ENCODE measurements at places on chromosomes 7 and 10. TPM values are rescaled to one million over a fixed set of nuclear protein-coding genes. Genes with fewer than 3 reads are reported as not detected.
A peak's percentile ranks its signal among the peaks of the same experiment; 100 is the strongest.

Gene C1GALT1
- 37.7 TPM for total RNA-seq

Gene LIPK
- not detected for total RNA-seq

Gene HOXA11
- not detected for total RNA-seq

Gene HNRNPA2B1
- 146 TPM for total RNA-seq

Gene CYP3A5
- total RNA-seq, result 1.6 TPM

Gene CFAP46
- total RNA-seq, result 1.9 TPM

Gene TMEM270
- not detected for total RNA-seq

Gene CUBN
- total RNA-seq, result 2.3 TPM

Gene SEC31B
- 3.7 TPM for total RNA-seq

Gene UCN3
- not detected for total RNA-seq

Gene VKORC1L1
- total RNA-seq, result 31.7 TPM

Gene DEPP1
- total RNA-seq, result 3.1 TPM

Gene VSTM4
- 2.3 TPM for total RNA-seq

Gene HTR5A
- total RNA-seq, result 0.62 TPM

Gene VAX1
- total RNA-seq, result 1.2 TPM

- DNase-seq, result peak; percentile 38
Observed at GRCh38 chr7:142632271-142633134, 116.8 kb upstream of the PRSS1 start.

GRCh38 chr10:62742536-62743061 is 61.9 kb upstream of the ADO start:
- no peak for DNase-seq

GRCh38 chr7:116087291-116087690 is 56.7 kb upstream of the TFEC start:
- no peak for DNase-seq

- DNase-seq, result no peak
Observed at GRCh38 chr7:128887169-128888038, 23.1 kb downstream of the KCP start.

DNA sequence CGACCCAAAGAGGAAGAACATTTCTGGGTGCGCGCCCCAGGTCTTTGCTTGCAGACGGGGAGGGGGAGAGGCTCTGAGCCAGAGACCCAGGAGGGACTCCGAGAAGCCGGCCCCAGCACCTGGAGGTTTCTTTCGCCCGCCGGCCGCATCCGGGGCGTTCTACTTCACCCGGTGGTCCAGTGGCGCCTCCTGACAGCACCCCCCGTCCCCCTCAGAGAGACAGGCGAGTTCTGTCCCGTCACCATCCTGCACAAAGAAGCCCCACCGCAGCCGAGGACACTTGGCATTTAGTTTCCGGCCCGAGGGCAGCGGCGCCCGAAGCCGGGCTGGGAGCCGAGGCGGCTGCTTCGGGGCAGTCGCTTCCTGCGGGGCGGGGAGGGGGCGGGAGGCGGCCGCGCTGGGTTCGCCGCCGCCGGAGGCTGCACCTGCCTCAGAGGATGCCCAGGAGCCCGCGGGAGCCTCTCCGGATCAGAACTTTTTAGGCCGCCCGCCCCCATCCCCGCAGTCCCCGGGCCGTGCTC is at the start of gene TMEM178B:
Gene TMEM178B (plus strand): TSS at position 424 of the 521 bp plus-strand sequence.
- DNase-seq, result no peak

GRCh38 chr7:54111814-54112511 is 430.2 kb upstream of the VSTM2A start:
- DNase-seq, result no peak

GRCh38 chr7:135966341-135967043 is 10.7 kb downstream of the MTPN start:
- no peak for DNase-seq

GRCh38 chr7:11428877-11429581 is 403.0 kb downstream of the THSD7A start:
- DNase-seq, result no peak

DNA sequence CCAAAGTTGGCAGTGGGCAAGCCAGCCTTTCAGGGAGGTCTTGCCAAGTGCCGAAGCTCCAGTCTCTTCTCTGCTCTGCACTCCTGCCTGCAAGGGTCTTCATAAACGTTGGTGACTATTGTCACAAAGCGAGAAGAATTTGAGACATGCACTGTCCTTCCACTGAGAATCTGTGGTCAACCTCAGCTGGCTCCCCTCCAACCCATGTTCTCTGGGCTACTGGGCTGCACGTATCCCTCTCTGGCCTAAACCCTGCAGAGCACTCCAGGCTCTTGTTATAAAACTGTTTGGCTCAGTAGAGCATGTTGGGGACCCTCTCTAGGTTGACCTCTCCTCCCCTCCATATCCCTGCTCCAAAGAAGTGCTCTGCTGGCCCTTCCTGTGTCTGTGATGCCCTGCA is 260.4 kb upstream of the NFE2L3 start:
- no peak for DNase-seq

GRCh38 chr10:48819783-48820182 is 119.9 kb downstream of the LRRC18 start:
- no peak for DNase-seq

DNA sequence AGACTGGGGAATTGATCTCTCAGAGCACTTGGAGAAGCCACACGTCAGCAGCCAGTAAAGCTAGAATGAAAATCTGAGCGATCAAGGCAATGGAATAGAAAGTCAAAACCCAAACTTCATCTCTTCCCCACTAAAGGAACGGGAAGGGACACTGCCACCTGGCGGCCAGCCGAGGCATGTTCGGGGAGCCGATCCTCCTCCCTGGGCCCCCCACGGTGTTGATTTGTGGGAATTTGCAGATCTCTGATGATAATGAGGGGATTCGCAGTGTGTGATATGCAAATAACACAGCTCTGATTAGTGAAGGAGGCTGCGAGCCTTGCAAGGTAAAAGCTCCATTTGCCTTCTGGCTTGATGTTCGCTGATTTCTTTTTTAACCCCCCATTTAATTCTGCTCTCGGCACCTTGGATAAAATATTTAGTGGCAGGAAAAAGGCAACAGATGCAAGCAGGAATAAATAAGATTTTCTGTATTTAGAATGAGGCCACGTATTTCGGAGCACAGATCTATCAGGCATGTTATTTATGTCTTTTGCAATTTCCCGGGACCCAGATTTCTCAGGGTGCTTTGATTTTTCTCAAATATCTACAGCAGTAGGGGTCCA is 258.6 kb downstream of the PAXIP1 start:
- peak; percentile 28 for DNase-seq

GRCh38 chr10:22761569-22762220 is 47.3 kb upstream of the PIP4K2A start:
- peak; percentile 61 for DNase-seq

- DNase-seq, result no peak
Observed at GRCh38 chr7:2515424-2516193, 4.0 kb upstream of the LFNG start.

DNA sequence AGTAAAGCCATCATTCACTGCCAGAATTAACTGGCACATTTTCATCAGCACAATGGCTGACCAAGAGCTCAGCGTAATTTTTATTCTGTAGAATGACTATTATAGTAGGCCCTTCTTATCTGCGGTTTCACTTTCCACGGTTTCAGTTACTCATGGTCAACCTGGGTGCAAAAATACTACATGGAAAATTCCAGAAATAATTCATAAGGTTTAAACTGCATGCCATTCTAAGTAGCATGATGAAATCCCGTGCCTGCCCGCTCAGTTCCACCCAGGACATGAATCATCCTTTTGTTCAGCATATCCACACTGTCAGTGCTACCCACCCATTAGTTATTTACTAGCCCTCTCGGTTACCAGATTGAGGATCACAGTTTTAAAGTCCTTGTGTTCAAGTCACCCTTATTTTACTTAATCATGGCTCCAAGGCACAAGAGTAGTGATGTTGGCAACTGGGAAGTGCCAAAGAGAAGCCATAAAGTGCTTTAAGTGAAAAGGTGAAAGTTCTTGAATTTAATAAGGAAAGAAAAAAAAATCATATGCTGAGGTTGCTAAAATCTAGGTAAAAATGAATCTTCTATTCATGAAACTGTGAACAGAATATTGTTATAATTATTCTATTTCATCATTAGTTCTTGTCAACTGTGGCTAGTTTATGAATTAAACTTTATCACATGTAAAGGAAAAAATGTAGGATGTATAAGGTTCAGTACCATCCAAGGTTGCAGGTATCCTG is 204.9 kb downstream of the DOCK4 start:
- DNase-seq, result no peak

DNA sequence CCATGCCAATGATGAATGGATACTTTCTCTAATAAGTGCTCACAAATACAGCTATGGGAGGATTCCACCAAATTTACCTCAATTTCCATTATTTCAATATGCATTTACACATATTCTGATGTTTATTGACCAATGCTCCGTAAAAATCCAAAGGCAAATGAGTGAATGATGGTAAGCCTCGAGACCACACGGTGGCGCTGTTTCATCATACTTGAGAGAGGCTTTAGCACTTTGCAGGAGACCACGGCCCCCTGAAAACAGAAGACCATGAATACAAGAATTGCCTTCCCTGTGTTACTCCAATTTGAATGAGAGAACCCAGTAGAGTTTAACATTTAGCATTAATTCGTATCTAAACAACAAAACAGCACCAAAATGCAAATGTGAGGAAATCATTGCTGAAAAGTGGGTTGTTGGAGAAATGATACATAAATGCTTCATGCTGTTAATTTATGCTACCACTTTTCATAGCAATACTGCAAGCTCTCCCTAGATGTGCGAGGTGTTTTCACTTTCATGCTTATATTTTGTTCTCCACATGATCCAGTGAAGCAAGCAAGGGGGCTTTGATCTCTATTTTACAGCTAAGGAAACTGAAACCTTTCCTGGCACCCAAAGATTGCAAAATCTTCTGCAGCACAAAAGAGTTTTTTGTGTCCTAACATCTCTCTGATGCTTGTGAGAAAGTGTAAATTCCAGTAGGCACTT is 35.4 kb downstream of the TRIL start:
- DNase-seq, result peak; percentile 16

DNA sequence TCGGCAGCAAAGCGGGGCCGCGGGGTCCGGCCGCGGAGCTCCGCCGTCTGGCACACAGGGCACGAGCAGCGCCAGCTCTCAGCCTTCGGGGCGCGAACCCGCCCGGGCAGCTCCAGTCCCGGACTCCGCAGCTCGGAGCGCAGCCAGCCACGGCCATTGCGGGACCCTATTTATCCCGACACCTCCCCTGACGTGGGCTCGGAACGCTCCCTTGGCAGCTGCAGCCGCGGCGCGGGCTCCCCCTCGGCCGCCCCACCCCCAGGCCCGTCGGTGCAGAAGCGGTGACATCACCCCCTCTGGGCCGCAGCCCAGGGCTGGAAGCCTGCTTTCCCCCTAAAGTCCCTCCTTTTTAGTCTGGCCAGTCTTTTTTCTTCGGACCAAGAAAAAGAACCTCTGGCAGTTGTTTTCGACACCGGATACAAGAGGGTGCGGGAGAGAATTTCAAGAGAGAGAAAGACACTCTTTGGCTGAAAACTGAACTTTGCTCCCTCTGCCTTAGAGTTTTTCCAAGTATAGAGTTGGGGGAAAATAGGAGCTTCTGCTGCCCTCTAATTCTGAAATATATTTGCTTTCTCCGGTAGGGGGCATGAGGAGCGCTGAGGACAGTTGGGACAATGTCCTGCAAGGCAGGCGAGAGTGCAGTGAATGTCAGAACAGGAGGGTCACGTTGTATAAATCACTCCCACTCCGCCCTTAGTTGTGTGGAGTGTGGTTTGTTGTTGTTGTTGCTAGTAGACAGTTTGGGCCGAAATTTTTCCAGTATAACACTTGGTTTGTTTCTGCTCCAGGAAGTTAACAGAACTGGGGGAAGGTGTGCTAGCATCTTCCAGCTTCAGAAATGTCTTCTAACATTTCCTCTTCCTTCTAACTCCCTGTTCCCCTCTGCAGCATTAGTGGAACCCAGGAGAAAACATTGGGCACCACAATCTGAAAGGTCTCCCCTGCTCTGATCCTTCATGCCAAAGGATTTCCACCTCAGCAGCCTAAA is at the start of gene SFRP4:
Gene SFRP4 (minus strand): TSS at position 145 of the 988 bp plus-strand sequence. CDS start 280 bp downstream, outside the sequence.
- no peak for DNase-seq

- no peak for DNase-seq
Observed at GRCh38 chr10:89458784-89459183, 44.4 kb downstream of the IFIT5 start.

DNA sequence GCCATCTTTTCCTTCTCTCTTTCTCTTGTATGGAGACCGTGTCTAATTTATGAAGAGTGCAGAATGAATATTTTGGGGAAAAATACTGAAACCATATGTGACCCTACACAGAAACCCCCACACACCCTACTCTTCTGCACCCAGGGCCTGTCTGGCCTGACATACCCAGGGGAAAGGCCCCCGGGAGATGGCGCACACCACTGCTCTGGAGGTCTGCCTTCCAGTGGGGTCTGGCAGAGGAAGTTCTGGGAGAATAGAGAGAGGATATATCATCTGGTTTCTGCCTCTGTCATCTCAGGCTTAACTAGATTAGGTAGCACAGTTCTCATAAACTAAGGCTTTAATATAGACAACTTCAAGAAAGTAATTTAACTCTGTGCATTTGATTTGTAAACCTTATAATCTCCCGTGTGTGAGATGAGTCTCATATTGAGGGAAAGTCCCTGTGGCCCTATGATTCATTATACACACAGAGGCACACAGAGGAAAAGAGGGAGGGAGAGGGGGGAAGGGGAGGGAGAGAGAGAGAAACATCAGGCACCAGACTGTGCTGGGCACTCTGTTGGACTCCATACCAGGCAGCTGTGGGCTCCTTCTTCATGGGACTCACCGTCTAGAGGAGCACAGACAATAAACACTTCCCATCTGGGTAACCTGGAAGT is 123.3 kb downstream of the AOAH start:
- DNase-seq, result no peak

DNA sequence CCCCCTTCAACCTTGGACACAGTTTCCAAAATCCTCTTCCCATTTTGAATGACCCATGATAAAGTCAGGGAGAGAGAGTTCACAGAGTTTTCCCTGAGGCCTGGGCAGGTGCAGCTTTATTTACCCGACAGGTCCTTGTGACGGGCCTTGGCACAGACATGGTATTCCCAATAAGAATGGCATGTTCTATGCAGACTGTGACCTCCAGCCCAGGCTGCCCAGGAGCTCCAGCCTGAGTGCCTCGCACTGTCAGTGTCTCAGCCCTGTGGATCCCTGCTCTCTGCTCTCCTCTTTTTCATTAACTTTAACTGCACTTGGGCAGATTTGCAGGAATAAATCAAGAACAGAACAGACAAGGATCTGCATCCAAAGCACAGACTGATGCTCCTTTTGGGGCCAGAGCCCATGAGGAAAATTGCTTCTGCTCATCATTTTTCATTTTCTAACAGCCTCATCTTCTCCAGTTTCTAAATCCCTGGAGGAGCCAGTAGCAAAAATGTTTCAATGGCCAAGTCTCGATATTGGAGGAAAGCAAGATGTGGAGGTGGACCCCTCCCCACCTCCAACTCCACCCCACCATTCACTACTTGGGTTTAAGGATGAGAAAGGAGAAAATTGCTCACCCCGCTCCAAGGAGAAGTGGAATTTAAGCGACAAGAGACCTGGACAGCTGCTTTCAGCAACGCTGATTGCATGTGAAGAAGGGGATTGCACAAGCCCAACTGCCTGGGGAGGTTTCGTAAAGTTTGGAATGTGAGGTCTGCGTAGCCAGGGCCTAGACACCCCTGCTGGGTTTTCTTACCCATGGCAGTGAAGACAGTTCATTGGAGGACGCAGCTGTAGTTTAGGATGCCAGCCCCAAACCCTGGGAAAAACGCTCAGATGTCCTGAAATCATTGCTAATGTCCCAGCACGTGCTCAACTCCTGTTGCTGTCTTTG is 225.9 kb downstream of the WDR11 start:
- no peak for DNase-seq
